Memory B cell (primary cell): ENCODE measurements at places on chromosomes 4 and X.

GRCh38 chrX:31445542-31445941, 373.7 kb upstream of the FTHL17 start:
- no peak for DNase-seq

DNA sequence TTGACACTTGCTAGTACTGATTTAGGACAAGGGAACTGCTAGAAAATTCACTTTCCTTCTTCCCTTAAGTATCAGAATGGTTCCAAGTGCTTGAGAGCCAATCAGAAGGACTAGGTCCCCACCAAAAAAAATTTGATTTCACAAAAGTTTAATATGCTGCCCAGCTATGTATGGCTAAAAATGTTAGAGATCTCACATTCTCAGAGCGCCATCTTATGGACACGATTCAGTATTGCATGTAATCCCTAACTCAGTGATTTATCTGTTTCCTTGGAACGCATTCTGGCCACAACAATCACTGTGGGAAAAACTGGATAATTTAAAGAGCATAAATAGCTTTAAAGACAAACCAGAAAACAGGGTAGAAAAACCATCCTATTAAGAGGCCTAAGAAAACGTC, 255.1 kb upstream of the GPC4 start:
- DNase-seq = no peak

DNA sequence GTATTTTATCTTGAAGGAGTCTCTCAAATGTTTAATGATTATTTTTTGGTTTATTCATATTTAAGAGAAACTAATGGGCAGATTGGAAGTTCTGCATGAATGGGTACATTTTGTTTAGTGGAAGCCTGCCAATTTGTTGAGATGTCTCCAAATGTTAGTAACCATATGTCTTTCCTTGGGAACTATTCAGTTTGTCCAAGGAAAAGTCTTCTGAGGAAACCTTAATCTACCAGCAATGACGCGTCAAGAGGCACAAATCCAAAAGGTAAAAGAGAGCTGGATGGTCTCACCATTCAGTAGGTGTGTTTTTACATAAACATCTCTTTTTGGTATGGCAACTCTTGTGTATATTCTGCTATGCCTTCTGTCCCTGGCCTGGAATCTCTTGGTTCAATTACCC, 37.4 kb upstream of the NDST3 start:
- DNase-seq = no peak

DNA sequence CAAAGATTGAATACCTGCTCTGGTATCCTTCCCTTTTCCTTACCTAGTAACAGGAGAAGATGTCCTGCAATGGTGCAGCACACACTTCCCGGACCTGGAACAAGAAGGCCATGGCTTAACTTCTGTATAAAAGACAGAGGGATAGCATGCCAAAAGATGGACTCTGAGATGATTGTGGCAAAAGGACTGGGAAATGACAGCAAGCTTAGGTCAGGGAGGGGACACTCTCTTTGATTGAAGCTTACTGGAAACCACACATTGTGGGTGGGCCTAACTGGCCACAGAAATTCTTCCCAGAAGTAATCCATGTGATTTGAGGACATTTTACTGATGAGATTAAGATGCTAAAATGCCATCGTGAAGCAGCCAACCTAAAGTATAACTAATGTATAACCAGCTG, 71.0 kb upstream of the OTUD4 start:
- DNase-seq = no peak
